Stimulated activated CD8-positive, alpha-beta memory T cell treated with anti-CD3 and anti-CD28 coated beads, Interleukin-4, amount 100 ng/mL, for 1 hour (primary cell): ENCODE measurements at places on chromosomes 7 and 10.

DNA sequence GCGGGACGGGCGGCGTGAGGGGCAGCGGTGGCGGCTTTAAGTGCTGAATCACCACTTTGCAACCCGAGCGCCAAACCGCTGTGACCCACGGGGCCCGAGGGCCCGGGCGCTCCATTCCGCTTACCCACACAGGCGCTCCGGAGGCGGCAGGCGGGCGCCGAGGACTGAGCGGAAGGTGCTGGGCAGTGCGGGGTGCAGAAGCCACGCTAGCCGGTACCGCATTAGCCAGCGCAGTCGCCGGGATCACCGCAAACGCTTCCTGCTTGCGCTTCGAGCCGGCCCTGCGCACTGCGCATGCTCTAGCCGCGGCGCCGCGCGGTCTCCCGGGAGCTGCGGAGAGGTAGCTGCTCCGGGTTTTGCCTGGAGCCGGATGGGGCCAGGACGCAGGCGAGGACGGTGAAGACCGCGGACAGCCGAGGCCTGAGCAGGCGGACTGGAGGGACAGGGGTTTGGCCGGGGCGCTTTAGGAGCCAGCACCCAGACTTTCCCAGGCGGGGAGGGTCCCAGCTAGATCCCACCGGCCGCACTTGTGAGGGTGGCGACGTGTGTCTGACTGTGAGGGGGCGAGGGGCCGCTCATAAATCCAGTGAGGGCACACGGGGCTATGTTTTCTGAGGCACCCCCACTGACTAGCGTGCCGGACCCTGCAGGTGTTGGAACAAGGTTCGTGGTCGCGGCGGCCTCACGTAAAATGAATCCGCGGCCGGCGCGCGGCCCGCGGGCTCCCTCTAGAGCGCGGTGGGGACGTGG lies at the start of gene IDE:
IDE (minus strand) TSS at position 296 of the 750 bp plus-strand sequence; CDS start at position 222, 74 bp downstream.
- DNase-seq, result peak; percentile 50

- no peak for DNase-seq
These were observed 589 bp upstream of the ZFAND4 start for GRCh38 chr10:45673074-45673648.

GRCh38 chr7:110386006-110386405 lies 704.9 kb upstream of the LRRN3 start:
- no peak for DNase-seq

GRCh38 chr7:100674411-100675104 lies 1.0 kb downstream of the GNB2 start:
- DNase-seq, result no peak

DNA sequence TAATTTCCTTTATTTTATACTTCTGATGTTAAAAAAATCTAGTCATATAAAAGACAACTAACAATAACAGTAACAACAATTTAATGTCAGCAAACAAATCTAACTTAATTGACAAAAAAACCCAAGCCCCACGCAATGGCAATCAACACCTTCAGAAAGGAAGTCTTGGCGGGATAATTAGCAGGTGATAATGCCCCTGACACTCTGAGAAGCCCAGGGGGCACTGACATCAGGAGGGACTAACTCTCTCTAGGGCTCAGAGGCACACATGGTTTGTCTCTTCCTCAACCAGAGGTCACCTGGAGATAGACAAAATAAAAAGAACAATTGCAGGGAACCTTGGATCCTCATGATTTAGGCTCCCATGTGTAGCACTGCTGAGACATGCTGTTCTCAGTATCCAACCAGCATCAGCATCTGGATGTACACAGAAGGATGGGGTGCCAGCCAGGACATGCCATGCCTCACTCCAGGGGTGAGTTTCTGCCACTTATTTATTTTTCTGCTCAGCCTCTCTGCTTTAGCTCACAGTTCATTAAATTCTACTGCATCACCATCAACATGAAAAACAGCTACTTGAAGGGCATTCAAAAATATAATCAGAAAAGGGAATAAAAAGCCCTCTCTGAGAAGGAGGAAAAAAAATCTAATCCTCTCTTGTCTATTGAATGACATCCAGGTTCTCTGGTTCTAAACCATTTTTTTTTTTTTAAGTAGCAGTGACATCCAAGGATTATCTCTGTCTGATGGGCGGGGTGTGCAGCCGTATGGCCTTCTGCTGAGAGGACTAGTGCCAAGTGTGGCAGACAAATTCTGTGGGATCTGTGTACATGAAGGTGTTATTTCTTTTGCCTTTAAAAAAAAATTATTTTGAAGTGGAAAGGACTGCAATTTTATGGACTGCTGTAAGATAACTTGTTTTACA lies 96.3 kb downstream of the ATXN7L1 start:
- DNase-seq, result no peak

DNA sequence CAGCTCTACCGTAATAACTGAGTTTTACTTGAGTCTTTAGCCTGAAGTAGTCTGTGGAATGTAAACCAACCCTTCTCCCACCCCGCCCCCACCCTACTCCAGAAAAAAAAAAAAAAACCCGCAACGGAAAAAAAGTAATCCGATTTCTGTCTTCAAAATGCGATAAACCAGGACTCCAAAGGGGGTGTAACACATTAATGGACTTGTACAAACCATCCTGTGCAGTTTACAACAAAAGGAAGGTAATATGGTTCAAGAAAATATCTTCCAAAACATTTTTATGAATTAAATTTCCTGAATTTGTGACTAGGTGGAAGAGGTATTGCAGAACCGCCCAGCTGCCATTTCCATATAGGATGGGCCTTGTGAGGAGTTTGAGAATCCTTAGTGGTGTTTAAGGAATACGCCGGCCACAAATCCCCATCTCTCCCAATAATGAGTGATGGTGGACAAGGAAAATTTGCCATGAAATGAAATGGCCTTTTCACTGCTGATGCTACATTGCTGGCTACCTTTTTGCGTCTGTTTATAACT lies 10.6 kb downstream of the SKIDA1 start:
- no peak for DNase-seq

- DNase-seq, result no peak
These were observed 20.3 kb upstream of the IGF2BP3 start for GRCh38 chr7:23490357-23491135.

GRCh38 chr10:73182568-73182967 lies 14.6 kb downstream of the FAM149B1 start:
- no peak for DNase-seq

DNA sequence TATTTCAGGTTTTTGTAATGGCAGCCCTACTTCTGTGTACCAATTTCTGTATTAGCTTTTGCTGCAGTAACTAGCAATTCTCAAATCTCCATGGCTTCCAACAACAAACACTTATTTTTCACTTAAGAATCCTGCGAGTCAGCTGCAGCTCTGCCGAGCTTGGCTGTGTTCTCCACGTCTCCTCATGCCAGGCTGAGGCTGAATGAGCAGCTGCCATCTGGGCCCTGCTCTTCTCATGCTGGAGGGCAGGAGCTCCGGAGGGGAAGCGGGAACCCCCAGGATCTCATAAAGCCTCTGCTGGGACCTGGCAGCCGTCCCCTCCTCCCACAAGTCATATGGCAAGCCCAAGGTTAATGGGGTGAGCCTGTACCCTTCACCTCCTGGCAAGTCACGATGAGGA lies 591.1 kb downstream of the SDK1 start:
- no peak for DNase-seq

- DNase-seq, result no peak
These were observed 202.8 kb upstream of the NOBOX start for GRCh38 chr7:144606261-144606660.

DNA sequence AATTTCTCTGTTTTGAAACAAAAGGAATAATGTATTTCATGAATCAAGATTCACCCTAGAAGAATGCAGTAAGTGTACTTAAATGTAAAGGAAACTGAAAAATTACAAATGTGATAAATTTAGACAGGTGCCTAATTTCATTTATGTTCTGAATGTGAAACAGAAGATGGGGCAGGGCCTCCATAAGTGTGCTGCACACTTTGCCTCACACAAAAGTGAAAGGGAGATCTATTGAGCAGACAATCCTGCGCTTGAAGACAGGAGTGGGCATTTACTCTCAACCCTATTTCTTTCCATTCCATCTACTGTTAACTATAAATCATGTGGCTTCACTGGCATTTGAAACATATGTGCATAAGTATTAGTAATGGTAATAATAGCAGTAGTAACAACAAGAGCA lies 36.2 kb downstream of the GNG11 start:
- no peak for DNase-seq

GRCh38 chr7:21767300-21767900 lies 178.3 kb downstream of the CDCA7L start:
- no peak for DNase-seq

GRCh38 chr7:27165089-27165995 lies at the start of gene HOXA9:
Gene HOXA9 (minus strand): TSS chr7:27165537. CDS start chr7:27165457, 80 bp downstream.
- no peak for DNase-seq

DNA sequence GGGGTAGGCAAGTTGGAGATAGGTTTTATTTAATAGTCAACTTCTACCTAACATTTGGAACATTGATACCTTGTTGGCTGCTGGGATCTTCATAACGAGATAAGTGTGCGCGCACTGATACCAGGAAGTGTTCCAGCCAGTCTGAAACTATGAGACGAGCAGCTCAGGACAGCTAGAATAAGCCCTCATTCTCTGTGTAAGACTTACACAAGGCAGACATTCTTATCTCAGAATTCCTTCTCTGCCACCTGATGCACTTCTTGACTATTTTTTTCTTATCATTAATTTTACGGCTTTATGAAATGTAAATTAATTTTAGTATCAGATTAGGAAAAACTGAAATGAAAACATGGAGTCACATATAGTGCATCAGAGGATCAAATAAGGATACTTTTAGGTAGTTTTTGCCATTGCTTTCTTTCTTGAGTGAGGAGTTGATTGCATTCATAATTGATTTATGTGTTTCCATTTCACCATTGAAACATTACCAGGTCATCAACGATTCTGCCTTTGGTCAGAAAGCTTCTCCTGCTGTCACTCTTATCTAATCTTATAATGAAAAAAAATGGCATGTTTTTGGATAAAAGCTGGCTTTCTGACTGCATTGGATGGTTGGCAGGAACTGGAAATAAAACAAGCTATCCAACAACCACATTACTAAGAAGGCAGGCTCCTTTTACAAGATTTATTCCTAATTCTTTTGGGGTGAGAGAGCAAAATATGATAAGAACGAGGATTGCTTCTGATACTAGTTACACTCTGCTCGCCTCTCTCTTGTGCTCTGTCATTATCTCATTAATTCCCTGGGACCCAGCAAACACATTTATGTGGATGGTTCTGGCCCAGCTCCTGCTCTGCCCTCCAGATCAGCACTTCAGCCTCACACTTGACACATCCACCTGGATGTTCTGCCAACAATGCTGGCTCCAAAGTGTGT lies 40.4 kb upstream of the ABCB5 start:
- no peak for DNase-seq

- DNase-seq, result no peak
These were observed 253.5 kb downstream of the ABCA13 start for GRCh38 chr7:48424731-48425130.

DNA sequence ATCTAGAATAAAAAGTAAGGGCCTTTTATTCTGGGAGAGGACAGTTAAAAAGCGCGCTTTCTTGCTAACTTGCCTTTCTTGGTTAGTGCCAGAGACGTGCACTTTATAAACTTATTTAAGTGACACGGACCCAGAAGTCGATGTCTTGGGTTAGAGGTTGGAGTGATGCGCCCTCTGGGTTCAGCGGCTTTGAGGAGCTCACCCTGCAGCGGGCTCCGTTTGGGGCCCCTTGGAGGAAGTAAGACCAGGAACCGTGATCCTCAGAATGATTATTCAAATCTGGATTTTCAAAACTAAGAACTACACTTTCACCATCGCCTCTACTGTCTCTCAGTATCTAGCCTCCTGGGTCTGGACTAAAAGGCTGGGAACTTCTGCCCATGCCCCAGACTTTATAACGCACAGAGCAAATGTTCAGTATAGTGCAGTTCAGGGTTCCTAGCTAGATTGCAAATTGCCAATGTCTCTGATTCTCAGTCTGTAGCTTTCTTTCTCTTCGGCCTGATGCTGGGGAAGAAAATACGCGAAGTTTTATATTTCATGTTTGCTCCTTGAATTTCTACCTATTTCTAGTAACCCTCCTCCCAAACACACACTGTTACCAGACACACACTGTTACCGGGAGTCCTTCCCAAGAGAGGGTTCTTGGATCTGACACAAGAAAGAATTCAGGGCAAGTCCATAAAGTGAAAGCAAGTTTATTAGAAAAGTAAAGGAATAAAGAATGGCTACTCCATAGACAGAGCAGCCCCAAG lies 18.6 kb upstream of the SMO start:
- no peak for DNase-seq

DNA sequence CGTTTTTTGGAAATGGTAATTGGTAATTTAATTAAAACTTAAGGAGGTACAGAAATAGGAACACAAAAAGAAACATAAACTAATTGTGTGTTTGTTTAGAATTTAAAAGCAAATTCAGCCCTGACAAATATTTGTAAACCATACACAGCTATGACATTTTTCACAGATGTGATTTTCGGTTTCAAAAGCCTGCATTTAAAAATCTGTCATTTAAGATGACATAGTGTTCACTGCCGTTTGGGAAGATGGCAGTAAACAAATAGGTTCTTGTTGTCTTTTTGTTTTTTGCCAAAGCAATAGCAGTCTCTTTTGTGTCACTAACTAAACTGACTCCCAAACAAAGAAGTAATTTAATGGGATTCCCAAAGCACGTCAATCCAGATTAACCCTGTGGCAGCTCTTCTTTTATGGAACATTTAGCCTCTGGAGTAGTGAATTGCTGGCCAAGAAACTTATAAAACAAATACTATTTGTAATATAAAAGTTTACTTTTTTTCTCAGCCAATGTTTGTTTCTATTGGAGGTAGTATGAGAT lies 697.6 kb downstream of the PHTF2 start:
- DNase-seq, result no peak

- DNase-seq, result no peak
These were observed 100.4 kb upstream of the RET start for GRCh38 chr10:42976351-42977031.

DNA sequence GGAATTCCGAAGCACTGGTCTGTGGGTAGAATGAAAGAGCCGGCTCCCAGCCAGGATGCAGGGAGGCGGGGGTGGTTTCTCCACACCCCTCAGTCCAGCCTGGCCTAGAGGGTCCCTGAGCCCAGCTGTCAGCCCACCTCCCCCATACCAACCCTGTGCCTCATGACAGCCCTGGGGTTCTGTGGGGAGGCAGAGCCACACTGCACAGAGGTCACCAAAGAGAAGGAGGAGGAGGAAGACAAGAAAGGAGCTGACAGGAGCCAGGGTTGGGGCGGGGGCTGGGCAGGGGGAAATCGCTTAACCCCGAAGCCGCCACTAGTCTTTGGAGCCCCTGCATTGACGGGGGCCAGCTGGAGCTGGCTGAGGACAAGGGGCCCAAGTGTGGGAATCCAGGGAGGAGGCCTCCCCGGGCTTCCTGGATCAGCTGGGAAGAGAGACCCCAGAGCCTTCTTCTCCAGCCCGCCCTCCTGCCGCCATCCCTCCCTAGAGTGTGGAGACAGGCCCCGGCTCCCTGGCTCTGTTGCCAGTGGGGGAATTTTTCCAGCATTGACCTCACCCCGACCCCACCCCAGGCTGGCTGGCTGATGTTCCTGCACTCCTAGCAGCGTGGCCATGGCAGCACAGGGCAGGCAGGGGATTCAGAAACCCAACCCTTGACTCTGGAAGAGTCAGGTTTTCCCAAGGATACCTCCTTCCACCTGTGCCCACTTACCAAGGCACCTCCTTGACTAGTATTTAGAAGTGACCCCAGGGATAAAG lies 32.5 kb downstream of the KAZALD1 start:
- no peak for DNase-seq
